ENCODE measurements at places on chromosomes 4 and X.

GRCh38 chrX:107731831-107732502, 43.6 kb downstream of the TSC22D3 start:
- peak; percentile 56 for DNase-seq

GRCh38 chr4:608236-608635, 17.1 kb upstream of the PDE6B start:
- DNase-seq: no peak

GRCh38 chr4:184427687-184428086, 46.7 kb downstream of the IRF2 start:
- no peak for DNase-seq

- no peak for DNase-seq
Measured at GRCh38 chrX:155070038-155070437, 898 bp downstream of the CMC4 start.

GRCh38 chr4:6184169-6184568, 16.2 kb downstream of the JAKMIP1 start:
- no peak for DNase-seq

DNA sequence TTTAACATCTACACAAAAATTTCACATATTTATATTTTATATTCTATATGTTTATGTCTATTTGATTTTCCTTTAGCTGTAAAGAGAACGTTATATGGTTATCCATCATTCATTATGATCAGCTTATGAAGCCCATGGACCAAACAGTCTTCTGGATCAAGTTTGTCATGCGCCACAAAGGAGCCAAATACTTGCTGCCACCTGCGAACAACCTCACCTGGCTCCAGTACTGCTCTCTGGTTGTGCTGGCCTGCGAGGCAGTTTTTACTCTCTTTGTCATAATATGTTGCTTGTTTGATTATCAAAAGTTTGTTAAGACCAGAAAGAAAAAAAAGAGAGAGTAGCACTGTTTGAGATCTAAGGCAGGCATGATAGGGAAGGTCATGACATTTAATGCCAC, 38.2 kb downstream of the UGT2B7 start:
- no peak for DNase-seq

GRCh38 chrX:6954836-6955235, 192.7 kb upstream of the STS start:
- DNase-seq: no peak

GRCh38 chrX:24375600-24376131, 15.2 kb downstream of the SUPT20HL1 start:
- no peak for DNase-seq

GRCh38 chr4:96035727-96036126, 195.8 kb downstream of the PDHA2 start:
- DNase-seq: peak; percentile 35

GRCh38 chr4:8533274-8533865, 46.8 kb upstream of the GPR78 start:
- DNase-seq: no peak

DNA sequence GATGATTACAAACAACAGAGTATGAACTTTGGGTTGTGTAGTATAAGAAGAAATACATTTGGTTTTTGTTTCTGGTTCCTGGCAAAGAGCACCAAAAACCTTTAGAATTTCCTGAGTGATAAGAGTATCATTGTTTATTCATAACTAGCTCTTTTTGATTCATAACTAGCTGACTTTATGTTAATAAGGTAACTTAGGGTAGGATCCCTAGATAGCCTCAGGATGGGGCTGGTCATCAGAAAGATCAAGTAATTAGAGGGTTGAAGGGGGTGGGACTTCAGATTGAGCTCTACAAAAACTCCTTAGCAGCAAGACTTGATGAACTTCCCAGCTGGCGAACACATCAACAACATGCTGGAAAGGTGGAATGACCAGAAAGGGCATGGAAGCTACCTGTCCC, 166.5 kb downstream of the SCFD2 start:
- no peak for DNase-seq

GRCh38 chrX:72604112-72604511, 31.5 kb upstream of the HDAC8 start:
- DNase-seq: no peak

DNA sequence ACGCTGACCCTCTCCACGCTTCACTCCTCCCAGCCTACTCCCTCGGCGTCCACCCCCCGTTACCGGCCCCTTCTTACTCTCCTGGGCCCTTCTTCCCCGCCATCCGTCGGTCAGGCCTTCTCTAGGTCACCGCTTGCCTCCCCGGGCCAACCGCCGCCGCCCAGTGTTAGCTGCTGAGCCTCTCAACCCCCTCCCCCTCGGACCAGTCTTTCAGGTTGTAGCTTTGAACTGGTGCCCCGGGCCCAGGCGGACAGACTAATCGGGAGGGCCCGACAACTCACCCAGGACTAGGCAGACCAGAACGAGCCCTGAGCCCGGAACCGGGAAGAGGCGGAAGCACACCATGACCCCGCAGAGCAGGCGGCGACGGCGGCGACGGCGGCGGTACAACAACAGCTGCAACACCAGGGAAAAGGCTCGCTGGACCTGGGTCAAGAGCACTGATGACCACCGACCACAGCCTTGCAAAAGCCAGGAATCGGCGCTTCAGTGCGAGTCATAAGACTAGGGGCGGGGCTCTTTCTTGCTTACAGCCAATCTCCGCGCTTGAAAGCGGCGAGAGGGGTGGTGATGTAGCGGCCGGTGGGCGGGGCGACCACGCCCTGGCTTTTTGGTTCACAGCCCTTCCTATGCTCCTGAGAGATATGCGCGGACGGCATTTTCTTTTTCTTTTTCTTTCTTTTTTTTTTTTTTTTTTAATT, at the start of gene LAMP2:
Gene LAMP2 (minus strand): TSS at position 472 of the 701 bp plus-strand sequence. CDS start 127 bp downstream, at position 345.
- peak; percentile 95 for DNase-seq

- DNase-seq: no peak
Measured at GRCh38 chrX:41127477-41128192, 42.4 kb downstream of the USP9X start.

DNA sequence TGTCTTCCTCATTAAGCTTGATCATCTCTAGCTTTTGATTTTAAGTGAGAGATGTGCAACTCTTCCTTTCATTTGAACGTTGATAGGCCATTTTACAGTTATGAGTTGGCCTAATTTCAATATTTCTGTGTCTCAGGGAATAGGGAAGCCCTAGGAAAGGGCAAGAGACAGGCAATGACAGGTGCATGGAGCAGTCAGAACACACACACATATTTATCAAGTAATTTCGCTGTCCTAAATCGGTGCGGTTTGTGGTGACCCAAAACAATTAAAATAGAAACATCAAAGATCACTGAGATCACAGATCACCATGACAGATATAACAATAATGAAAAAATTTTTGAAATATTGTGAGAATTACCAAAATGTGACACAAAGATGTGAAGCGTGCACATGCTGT, 87.7 kb upstream of the LSM6 start:
- DNase-seq: no peak

DNA sequence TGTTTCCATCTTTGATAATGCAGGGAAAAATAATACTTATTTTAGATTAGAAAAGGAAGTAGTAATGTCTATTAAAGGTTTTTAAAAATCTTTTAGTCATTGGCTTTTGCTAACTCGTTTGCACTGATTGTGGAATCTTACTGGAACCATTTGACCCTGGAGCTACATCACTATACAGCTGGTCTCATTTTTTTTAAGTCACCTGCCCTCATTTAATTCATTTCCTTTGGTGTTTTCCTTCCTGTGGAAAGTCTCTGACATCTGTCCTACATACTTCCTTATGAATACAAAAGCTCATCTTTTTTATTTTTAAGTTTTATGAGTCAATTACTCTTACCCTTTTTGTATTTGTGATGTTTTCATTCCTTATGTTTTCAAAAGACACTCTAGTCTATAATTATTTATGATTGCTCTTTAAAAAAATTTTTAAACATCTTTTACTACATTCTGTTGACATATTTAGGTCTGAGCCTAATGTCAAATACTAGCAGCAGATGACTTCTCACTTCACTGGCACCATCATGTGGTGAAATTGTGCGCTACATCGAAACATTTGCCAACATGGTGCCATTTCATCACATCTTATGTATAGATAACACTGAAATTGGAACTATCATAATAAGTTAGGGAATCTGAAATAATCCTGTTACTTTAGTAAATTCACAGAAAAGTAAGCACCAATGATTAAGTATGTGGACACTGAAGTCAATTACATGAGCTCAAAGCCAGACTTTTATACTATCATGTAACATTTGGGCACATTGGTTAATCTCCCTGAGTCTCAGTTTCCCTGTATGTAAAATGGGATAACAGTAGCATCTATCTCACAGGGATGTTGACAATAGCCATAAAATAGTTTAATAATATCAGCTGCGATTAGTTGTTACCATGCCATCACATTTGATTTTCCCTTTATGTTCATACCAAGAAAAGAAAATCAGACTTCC, 9.4 kb upstream of the MMAA start:
- peak; percentile 85 for DNase-seq

- no peak for DNase-seq
Measured at GRCh38 chr4:102616636-102617035, 115.5 kb downstream of the NFKB1 start.

DNA sequence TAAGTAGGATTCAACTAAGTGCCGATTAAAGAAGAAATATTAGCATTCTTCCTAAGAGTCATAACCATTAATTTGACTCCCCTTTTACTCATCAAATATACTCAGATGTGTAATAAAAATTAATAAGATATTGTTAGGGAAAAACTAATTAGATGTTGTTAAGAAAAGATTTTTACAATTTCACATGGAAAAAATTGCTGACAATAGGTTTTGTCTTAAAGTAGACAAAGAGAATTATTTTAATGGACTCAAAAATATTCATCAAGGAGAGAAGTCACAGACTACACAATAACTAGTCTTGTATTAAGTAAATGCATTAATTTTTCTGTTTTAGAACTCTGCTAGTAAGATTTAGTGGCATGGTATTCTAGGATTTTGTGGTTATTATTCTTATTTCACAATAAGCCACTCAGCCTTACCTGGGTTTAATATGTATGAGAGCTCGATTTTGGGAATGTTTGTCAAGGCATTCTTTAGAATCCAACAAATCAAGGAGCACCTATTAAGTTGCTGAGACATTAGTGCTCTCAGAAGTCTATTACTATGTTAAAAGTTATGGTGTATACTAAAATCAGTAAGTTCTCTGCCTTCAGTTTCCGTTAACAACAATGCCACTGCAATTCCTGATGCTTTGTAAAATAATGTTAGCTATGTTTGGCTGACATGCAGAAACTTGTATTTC, 110.2 kb upstream of the UGT8 start:
- DNase-seq: no peak

DNA sequence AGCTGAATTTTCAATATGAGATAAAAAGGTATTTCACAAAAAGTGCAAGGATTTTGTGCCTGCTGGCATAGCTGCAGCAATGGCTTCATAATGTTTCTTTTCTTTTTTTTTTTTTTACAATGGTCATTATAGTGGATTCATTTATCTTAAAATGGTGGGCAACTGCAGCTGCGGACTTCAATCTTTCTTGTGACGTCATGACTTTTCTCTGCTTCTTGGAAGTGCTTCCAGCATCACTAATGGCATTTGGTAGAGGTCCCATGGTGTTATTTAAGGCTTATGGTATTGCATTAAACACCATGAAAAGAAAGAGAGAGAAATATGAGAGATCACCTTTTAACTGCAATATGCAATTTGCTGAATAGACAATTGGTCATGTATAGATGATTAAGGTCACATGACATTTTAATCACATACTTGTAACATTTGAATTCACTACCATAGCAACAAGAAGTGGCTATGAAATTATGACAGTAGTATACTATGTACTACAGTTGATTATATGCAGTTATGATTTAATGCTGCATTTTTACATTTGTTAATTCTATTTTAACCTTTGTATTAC, 684.0 kb upstream of the AADAT start:
- no peak for DNase-seq

- no peak for DNase-seq
Measured at GRCh38 chrX:19595043-19595677, 79.9 kb upstream of the MAP3K15 start.

GRCh38 chr4:120753854-120754253, 168.7 kb downstream of the PRDM5 start:
- DNase-seq: peak; percentile 20

- DNase-seq: no peak
Measured at GRCh38 chrX:115972717-115973116, 197.8 kb upstream of the AGTR2 start.

DNA sequence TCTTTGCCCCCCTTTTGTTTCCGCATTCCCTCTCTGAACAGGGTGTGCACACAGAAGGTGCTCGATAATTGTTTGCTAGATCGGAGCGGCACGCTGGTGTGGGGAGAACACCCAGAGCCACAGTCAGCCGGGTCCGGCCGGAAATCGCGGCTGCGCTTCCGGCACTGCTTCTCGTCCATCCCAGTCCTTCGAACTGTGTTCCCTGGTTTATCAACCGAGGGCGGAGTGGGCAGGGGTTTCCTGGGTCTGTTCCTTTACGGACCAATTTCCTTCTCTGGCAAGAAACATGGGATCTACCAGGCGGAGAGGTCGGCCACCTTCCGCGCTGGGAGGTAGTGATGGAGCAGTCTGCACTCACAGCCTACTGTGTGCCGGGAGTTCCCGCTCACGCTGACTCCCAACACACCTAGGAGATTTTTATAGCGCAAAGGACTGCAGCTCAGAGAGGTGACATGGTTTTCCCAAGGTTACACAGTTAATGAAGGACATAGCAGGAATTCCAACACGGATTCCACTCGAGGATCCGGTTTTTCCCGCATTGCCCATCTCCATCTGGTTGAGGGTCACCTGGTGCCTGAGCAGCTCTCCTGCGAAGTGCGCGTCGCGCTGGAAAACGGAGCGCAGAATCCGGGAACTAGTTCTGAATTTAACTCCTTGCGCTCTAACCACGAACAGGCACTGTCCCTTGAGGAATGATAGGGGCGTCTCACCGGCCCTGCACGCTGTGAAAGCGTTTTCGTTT, 6.8 kb downstream of the MSX1 start:
- no peak for DNase-seq

GRCh38 chr4:15162465-15163283, 160.4 kb downstream of the CPEB2 start:
- DNase-seq: peak; percentile 73

DNA sequence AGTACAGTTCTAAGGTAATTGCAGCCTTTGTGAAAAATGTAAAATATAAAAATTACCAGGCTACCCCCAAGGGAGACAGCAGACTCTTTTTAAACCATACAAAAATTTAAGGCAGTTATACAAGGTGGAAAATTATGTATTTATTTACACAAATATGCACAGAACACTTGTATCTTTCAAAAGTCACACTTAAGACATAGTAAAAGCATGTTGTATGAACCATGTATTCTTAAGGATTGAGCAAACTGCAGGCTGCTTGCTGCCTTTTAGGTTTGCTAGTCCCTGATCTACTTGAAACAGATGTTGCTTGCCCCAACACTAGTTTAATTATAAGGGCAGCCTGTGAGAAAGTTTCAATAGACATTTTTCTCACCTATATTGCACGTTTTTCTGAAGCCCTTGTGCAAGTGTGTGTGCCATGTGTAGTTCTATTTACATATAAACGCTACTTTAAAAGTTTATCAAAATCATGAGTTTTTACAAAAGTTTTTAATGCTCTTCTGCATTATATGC, 72.8 kb downstream of the PRSS12 start:
- peak; percentile 34 for DNase-seq

DNA sequence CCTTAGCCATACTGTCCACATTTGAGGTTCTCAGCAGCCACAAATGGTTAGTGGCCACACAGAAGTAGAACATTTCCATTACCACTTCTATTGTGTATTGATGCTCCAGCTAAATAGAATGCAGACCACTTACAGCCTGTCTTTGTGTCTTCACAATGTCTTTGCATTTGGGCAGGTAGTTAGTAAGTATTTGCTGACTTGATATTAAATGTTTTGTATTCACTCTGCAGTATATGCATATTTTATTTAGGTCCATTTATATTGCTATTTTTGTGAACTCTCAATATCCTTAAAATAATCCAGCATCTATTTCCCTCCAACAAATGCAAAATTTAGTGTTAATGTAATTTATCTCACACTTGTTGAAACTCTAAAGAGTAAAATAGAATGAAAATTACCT, 26.6 kb downstream of the ANAPC4 start:
- no peak for DNase-seq
